CD4-positive, alpha-beta T cell treated with Interleukin-2 at 100 ng/mL for 4 hours (primary cell): ENCODE measurements at places on chromosomes 1 and 21.
A peak's percentile ranks its signal among the peaks of the same experiment; 100 is the strongest.

GRCh38 chr1:232891071-232891470 lies 59.3 kb upstream of the NTPCR start:
- DNase-seq = no peak

DNA sequence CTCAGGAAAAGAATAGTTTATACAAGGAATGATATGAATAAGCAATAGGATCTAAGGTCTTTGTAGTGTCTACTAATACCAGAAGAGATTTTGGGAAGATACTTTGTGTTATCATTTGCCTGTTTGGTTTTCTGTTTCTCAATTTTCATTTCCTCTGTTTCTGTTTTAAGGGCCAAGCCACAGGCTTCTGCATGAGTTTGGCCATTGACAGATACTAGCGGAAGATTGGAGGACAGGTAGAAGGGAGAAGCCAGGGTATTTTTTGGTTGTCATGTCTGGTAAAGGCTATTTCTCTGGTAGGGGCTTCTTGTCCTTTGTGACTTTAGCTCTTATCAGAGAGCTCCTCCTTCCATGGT lies 51.4 kb downstream of the HS2ST1 start:
- DNase-seq = no peak

DNA sequence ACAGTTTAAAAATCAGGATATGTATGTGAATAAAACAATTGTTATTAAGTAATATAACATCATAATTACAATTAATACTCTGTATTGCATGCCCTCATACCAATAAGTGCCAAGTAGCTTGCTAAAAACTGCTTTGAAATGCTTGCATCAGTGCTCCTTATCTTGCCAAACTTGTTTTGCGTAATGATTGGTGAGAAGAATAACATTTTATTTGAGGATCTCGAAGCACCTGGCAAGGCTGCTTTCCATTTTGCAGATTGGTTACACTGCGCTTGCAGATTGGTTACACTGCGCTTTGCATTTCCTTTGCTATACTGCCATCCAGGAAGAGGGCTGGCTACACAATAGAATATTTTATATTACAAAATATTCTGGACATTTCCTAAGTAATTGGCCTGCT lies 1.7 kb upstream of the PBX1 start:
- no peak for DNase-seq

- DNase-seq = no peak
Measured at GRCh38 chr1:226029568-226030225, 30.6 kb upstream of the SDE2 start.

DNA sequence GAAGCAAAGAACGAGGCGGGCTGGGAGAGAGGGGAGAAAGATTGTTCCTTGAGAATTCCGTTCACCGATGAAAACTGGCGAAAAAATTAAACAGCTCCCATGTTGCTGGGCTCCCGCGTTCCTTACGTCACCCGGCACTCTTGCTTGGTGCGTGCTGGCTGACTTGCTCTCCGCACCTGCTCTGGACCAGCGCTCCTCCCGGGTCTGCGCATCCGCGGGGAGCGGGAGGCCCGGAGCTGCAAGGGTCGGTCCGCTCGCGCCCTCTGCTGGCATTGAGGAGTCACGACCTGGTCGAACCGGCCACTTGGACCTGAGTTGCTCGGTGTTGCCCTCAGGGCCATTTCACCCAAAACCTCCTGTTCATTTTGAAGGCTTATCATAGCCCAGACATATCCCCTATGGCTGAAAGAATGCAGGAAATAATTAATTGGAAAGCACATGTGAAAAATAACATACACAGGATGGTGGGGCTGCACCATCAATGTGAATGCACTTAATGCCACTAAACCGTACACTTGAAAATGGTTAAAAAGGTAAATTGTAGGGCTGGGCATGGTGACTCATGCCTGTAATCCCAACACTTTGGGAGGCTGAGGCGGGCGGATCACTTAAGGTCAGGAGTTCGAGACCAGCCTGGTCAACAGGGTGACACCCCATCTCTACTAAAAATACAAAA lies 98.9 kb upstream of the BACE2 start:
- DNase-seq = peak; percentile 30

DNA sequence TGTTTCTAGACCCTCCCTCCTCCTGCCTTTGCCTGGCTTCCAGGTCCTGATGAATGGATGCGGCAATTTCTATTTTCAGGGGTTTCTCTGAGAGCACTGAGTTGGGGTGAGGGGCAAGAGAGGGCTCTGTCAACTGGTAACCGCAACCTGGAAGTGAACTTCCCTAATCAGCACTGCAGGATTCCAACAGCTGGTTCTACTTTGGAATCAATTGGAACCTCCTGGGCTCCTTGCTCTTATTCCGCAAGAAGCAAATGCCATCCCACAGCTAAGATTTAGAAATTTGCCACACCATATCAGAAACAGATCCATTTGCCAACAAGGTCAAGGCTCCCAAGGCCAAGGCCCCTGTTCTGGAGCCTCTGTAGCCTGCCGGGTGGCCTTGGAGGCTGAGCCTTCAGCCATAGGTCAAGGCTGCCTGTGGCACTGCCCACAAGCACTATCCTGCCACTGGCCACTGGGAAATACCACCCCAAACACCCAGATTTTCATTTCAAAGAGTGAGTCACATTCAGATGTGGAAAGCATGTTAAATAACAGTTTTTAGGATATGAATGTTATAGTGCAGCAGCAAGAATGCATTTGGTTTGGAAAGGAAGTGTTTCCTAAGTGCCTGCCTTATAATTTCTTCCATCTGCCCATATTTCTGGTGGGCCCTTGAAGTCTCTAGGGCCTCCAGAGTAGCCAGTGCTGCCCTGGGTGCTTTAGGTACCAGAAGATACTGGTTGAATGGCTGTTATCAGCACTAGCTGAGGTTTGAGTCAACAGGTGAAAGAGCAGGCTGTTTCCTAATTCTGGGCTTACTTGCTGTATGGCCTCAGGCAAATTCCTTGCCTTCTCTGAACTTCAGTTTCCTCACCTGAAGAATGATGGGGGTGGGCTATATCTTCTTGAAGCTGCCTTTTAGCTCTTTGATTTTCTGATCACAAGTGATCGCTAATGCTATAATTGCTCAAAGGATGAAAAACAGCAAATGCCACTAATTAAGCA lies 56.3 kb upstream of the JUN start:
- no peak for DNase-seq

DNA sequence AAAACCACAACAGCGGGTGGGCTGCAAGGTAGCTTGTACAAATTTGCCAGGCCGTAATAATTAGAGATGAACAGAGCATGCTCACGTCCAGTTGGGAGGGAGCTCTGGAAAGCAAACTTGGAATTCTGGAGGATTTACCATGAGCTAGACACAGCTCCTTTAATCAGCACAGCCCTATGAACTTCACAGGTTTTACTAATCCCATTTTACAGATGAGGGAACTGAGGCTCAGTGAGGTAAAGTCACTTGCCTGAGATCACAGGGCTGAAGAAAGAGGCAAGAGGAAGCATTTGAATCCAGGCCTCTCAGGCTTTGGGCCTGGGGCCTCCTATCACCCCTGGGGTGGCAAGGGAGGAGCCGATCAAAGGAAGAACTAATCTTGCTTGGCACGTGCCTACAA lies 24.0 kb downstream of the PAX7 start:
- no peak for DNase-seq

DNA sequence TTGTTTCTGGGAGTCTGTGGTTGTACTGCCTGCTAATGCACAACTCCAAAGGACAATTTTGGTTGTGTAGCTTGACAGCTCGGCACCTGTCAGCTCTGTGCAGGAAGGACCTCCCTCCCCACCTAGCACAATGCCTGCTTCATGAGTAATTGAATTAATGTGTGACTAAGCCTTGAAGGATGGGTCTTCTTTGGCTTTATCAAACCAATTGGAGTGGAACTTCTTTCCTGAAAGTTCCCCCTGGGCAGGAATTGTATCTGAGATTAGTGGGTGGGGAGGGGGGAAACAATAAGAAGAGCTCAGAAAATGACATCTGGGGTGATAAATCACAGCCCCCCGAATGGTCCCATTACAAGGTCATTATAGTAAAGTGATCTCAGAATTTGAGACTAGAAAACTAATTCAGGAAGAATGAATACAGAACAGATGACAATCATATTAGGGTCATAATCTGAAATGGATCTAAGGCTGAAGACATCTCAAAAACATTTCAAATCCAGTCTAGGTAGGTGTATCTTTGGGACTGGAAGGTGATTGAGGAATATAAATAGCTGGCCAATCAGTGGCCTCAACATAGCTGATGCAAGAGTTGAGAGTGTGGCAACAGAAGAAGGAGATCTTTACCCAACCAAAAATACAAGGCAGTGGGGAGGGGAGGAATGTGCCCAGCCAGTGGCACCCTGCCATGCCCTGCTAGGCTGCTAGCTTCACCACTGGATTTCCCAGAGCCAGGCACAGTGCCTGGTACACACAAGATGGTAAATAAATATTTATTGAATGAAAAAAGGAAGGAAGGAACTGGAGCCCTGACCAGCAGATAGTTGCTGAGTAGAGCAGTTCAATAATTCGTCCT lies 10.1 kb upstream of the SESN2 start:
- peak; percentile 55 for DNase-seq

DNA sequence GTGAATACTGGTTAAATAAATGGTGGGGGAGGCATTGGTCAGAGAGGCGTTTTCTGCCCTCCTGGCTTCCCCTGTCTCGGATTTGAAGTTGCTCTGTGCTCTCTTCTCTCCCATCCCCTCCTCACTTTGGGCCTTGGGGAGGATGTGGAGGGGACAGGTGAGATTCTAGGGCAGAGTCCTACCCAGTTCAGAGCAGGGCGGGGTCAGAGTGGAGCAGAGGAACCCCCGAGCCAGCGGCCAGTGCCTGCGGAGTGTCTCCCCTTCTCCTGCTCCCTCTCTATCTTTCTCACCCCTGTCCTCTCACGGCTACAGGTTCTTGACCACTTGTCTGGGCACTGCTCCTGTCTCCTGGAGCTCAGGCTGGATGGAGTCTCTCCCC lies 8.1 kb downstream of the KNCN start:
- DNase-seq = no peak

DNA sequence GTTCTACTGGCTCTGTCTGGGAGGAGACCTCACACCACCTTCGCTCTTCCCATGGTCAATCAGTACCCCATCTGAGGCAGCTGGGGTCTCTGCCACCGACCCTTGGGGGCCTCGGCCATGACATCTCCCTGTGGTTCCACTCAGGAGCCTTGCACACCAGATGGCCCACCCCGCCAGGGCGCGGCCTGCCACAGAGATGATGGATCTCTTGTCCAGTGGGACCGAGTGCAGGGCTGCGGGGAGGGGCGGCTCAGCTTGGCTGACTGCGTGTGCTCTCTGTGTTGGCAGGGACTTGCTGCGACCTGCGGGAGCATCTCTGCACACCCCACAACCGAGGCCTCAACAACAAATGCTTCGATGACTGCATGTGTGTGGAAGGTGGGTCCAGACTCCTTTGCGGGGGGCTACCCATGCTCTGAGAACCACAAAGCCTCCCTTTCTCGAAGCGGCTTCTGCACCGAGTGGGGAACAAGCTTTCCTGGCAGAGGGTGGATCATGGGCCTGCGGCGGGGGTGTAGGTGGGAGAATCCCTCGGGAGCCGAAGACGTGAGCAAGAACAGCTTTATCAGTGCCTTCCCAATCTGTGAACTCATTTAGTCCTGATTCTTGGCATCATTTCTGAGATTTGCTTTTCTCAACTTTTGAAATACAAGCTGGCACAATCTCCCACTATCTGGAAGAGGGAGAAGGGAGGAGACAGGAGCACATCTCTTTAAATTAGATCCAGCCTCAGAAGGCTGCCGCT lies 20.9 kb upstream of the AGTRAP start:
- no peak for DNase-seq

DNA sequence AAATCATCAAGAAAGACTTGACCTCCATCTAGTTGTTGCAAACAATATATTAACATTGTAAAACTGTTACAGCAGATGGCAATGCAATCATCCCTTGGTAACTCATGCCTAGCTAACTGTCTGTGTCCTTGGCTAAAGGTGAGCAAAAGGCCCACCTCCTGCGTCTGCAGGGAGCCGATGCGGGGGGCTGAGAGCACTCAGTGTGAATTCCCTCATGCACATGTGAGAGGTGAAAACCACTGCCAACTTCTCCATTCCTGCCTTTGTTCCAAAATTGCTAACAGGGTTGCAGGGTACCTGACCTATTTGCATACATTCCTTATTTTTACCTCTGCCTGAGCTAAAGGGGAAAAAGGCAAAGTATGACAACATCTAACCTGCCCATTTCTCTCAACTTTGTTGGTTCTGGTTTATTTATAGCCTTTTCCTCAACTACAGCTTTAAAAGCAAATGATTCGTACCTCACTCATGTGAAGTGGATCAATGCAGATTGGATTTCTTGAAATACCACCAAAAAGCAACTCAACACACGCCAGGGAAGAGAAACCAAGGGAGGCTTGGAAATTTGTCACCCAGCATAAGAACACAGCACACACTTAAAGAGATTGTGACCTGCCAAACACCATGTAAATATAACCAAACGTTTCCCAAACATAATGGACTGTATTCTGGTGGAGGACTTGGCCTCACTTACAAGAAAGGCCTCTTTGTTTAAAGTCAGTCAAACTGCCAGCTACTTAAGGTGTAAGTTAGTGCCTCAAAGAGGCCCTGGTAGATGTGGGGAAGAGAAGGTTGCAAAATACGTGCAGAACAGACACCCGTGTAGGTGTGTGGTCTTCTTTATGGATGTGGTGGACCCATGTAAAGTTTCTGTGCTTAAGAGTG lies 651.0 kb downstream of the SMYD3 start:
- DNase-seq = no peak

GRCh38 chr1:36565576-36566501 lies 83.1 kb upstream of the CSF3R start:
- DNase-seq = no peak

GRCh38 chr1:64757213-64757612 lies 12.3 kb downstream of the RAVER2 start:
- DNase-seq = no peak

GRCh38 chr1:228162286-228163006 lies 3.2 kb upstream of the IBA57 start:
- DNase-seq = no peak

DNA sequence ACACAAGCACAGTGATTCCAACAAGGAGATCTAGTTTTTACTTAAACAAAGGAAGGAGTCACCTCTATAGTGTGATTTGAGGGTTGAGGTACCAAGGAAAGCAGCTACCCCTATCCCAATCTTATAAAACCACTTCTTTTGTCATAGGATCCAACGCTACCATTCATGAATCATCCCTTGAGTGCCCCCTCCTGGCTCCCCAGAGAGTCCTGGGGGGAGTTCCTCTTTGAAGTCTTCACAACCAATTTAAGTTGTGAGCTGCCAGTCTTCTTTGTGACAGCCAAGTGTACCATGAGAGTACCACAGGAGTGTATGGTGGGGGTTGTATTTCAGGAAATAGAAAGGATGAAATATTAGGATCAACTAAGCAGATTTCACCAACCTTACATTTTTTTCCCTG lies 39.1 kb upstream of the NHLH2 start:
- DNase-seq = no peak

DNA sequence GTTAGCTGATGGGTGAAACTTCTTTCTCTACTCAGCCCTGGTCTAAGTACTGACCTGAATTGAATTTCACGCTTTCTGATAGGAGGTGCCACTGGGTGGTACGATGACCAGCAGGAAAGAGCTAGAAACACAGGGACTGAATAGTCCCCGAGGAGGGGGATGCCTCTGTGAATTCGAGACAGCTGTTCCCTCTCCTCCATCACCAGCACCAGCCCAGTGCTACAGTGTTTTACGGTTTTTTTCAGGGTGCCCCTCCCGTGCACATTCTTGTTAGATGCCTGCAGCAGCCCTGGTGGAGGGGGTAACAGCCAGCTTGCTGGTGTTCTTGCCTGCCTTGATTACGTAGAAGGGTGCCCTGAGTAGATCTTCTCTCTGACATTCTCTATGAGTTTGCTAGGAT lies 7.1 kb downstream of the HUNK start:
- no peak for DNase-seq
